H4 (cell line): ENCODE measurements at places on chromosomes 16 and 17. TPM values are rescaled to one million over a fixed set of nuclear protein-coding genes. Genes with fewer than 3 reads are reported as not detected.

DNA sequence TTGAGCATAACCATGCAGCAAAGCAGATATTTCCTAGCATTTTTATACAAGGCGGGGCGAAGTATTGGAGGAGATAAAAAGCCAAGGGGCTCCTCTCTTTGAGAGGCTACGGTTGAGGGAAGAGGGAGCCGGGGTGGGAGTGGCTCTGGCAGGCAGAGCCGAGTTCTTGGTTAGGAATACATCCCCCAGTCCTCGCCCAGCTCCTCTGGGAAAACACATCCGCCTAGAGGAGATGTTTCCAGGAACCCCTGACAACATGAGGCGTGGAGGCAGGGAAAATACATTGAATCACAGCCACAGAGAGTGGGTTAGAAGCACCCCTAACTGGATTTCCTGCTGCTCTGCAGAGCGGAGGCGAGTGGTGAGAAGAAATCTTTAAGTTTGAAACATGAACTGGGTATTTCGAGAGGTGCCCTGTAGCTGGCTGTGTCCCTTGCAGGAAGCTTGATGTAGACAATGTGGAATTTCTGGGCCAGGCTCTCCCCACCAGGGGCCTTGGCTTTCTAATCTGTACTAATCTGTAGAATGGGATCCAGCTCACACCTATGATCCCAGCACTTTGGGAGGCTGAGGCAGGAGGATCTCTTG is 27.3 kb downstream of the TTYH2 start:
- no peak for DNase-seq

DNA sequence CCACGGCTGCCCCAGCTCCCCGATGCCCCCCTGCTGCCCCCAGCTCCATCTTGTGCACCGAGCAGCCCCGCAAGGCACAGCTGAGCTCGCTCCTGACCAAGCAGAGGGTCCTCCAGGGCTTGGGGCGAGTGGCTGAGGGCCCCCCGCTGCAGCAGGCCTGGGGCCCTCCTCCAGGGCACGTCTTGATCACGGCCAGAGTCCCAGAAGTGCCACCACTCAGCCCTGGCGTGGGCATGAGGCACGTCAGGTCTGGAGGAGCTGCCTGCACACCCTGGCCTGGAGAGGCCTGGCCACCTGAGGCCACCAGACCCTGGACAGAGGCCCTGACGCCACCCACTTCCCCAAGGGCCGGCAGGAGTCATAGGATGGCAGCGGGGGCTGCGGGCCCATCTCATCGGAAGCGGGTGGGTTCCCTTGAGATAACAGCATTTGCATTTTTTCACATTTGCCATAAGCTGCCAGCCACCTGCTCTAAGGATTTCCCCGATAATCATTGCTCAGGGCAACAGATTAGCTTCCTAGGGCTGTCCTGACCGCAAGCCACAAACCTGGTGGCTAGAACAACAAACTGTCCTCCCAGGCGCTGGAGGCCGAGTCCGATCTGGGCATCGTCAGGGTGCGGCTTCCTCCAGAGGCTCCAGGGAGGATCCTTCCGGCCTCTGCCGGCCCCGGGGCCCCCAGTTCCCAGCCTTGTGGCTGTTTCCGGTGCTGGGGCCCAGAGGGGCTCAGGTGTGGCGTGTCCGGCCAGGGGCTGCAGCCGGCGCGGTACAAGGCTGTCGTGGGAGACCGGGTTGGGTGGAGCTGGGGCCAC is 23.9 kb upstream of the C1QTNF8 start:
- DNase-seq = no peak

DNA sequence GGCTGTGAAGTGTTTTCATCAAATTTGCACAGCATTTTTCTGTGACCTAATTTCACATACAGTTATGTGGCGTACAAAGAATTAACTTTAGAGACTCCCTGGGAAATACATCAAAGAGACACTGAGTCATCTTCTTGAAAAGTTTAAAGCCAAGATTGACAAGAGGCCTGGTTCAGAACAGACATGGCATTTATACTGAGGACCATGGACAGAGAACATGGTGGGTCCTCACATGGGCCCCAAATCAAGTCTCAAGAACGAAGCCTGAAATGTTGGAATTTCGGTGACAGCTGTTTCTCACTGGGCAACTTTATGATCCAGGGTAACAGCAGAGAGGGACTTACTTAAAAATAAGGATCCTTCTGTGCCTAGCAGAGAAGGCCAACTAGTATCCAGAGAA is 311.5 kb upstream of the KCNJ16 start:
- no peak for DNase-seq

The TAT gene
- not detected in 2 replicates for total RNA-seq

DNA sequence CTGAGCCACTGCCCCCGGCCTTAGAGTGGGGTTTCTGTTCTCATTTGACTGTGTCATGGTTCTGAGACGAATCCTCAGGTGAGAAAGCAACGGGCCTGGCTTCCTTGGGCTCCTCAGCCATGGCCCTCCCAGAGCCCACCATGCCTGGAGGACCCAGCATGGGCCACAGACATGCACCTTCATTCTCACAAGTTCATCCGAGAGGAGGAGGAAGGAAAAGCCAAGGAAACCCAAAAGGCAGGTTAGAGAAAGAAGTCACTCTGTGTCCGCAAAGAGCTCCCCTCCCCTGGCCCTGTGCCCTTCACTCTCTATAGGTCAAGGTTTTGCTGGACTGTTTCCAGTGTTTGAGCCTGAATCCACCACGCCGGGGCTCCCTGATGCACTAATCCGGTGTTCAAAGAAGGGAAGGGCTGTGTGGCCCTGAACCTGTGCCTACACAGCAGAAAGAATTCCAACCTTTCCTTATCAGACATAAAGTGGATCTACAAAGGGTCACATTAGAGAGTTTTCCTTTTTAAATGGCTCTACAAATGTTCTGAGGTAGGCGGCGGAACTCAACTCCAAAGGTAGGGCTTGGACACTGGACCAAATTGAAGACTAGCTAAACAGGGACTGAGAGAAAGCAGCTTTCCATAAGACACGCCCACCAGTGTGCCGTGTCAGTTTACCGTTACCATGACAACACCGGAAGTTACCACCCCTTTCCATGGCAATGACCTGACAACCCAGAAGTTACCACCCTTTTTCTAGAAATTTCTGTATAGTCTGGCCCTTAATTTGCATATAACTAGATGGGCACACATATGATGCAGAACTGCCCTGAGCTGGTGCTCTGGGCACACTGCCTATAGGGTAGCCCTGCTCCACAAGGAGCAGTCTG is 15.9 kb upstream of the PECAM1 start:
- DNase-seq = peak; percentile 23

GRCh38 chr16:82175627-82176026 is 5.6 kb upstream of the MPHOSPH6 start:
- no peak for DNase-seq

- DNase-seq = no peak
These were observed 99.1 kb downstream of the ADAMTS18 start for GRCh38 chr16:77335652-77336234.

DNA sequence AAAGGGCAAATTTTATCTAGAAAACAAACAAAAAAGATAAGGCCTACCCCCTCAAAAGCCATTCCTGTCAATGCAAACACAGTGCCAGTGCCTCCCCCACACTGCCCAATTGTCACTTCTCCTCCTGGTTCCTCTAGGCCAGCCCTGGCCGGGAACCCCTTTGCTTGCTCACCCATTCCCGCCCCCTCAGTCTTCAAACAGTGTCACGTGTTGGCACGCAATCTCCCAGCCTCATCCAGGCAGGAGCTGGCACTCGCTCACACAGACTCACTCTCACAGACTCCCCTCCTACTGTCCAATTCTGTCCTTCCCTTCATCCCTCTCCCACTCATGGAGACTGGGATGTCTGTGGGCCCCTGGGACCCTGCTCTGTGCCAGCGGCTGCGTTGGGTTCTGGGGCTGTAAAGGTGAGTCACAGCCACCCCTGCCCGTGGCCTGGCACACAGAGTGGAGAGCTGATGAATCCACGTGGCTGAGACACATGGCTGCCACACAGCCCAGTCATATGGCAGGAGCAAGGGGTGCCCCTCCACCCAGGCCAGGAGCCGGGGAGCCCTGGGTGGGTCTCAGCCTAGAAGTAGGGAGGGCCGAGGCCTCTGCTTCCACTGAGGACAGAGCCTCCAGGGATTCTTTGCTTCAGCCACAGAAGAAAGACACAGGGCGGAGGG is 54.8 kb downstream of the VAC14 start:
- DNase-seq = peak; percentile 80

DNA sequence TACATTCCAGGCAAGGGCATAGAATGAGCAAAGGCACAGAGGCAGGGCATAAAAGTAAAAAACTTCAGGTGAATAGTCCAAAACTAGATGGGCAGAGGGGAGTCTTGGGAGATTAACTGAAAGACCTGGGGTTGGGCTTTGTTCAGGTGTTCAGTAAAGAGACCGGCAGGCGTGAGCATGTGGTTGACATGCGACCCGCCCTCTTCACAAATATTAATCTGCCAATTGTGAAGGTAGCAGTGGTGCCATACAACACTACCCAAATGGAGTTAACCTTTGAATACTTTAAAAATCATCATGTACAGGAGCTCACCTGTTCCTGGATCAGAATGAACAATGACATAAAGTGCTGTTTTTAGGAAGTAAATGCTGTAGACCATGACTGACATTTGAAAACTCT is 225.5 kb downstream of the LGALS9B start:
- no peak for DNase-seq
